ENCODE measurements at places on chromosomes 1 and 21.

DNA sequence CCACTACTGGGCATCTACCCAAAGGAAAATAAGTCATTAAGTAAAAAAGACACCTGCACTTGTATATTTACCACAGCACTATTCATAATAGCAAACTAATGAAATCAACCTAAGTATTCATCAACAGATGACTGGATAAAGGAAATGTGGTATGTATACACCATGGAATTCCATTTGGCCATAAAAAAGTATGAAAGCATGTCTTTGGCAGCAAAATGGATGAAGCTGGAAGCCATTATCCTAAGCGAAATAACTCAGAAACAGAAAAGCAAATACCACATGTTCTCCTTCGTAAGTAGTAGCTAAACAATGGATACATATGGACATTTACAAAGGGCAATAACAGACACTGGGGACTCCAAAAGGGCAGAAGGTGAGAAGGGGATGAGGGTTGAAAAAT lies 485.7 kb upstream of the BRINP3 start:
- no peak for DNase-seq

- no peak for DNase-seq
Measured at GRCh38 chr1:10888291-10888690, 91.8 kb upstream of the CASZ1 start.

DNA sequence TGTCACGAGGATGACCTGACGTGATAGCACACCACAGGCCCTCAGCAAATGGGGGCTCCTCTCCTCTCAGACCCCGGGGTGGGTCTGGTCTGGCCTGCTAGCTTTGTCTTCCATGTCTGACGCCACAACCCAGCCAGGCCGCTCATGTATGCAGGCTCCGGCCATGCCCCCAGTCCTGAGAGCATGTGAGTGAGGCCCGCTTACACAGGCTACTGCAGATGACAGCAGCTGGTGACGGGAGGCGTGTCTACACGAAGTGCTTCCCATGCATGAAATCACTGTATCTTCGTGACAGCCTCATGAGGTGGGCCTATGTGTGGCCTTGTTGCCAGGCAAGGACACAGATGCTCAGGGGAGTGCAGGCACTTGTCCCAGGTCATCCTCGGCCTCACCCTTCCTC lies 16.4 kb downstream of the WNT4 start:
- DNase-seq = no peak

GRCh38 chr1:176768532-176768931 lies 305.6 kb downstream of the PAPPA2 start:
- DNase-seq = no peak

DNA sequence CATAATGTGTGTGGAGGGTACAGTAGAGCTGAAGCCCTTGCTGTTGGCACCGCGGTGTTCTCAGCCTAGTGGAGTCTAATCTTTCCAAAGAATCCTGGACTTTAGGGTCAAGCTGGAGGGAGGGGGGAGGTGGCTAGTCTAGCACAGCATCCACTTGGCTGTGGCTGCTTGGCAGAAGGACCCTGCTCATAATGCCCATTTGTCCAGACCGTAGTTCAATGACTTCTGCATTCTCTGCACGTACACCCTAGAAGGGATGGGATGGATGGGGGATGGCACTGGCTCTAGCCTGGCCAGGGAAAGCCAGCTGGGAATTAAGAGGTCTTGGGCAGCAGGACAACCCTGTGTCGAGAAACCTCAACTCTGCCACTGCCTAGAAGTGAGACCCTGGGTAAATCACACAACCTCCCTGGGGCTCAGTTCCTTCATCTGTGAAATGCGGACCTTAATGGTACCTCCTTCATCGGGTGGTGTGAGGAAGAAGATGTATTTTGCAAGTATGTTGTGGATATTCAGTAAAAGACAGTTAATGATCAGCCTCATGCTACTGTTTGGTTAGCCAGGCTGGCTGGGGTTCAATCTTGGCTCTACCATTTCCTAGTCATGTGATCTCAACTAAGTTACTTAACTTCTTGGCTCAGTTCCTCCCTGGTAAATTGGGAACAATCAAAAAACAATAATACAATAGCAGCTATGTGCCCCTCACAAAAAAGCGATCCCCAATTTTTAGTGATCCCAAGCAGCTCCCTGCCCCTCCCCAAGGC lies 27.2 kb upstream of the CLIC4 start:
- no peak for DNase-seq

DNA sequence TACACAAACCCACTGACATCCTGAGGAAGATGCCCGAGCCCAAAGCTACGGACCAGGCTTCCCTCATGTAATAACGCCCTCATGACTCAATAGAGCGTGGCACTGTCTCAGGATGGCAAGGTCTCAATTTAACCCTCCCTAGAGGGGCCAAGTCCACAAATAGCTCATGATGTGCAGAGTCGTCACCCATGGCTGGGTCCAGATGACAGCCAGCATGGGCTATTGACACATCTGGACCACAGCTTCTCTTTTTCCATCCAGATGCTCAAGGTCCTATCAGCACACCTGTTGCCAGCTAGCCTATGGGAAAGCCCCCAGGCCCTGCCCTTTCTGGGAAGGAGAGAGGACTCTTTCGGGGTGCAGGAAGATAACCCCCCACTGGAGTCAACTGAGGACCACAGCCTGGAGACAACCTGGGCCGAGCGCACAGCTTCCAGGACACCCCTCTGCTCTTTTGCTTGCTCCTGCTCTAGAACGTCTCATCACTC lies 2.8 kb downstream of the LAPTM5 start:
- DNase-seq = no peak

DNA sequence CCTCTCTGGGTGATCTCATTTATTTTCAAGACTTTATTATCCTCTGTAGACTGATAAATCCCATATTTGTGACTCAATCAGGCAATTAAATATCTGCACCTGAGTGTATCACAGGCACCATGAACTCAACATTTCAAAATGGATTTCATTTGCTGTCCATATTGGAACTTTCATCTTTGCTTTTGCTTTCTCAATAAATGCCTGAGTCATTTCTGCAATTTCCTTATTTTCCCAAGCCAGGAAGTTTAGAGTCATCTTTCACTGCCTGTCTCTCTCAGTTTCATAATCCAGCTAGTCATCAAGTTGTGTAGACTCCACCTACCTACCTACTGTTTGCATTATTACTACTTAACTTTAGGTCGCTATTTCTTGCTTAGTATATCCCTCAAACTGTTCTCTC lies 540.9 kb downstream of the LMO4 start:
- no peak for DNase-seq

DNA sequence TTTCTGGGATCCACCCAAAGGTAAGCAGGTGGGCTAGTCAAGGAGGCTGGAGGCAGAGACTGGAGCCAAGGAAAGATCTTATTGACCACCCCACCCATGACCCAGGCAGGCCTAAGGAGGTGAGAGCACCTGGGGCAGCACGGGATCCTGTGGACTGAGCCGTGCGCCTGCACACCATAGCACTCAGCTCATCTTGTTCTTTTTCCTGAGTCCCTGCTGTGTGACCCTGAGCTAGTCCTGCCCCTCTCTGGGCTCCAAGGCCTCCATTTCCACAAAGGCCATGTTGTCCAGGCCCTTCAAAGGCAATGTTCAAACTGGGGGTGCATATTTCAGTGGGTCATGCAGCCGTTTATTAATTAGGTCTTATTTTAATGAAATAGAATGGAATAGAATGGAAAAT lies 7.2 kb downstream of the FAM131C start:
- DNase-seq = no peak

- DNase-seq = no peak
Measured at GRCh38 chr1:176857632-176858031, 306.9 kb downstream of the ASTN1 start.

DNA sequence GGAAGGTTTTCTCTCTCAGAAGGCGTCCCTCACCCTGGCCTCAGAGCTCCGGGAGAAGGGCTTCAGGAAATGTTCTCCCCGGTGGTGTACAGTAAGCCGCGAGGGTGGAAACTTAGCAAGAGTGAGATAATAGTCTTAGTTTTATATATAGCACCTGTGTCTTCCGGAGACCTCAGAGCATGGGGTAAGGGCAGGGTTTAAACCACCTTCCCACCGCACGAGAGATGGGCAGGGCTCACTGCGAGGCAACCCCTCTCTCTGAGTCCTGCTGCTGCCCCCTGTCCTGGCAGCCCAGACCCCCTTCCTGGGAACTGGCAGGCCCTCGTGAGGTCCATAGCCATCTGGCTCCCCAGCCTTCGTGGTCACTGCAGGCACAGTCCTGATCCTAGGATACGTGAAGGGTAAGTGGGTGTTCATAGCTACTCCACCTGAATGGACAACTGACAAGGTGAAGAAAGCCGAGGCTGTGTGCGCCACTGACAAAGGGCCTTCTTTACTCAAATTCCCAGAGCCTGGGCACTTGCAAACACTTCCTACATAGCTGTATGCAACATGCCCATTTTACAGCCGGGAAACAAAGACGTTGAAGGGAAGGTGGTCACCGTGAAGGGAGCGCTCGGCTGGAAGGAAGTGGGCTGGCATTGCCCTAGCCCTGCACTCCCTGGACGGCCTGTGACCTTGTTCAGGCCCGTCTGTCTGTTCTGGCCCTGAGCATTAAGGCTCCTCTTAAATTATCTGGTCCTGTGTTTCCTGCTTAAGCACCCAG lies 26.9 kb downstream of the ITPKB start:
- no peak for DNase-seq

- DNase-seq = no peak
Measured at GRCh38 chr1:247359559-247359958, 27.9 kb upstream of the ZNF496 start.

GRCh38 chr1:12601700-12602658 lies 16.0 kb downstream of the DHRS3 start:
- DNase-seq = no peak
